ENCODE measurements at places on chromosomes 11 and 22. TPM values are rescaled to one million over a fixed set of nuclear protein-coding genes. Genes with fewer than 3 reads are reported as not detected.

GRCh38 chr22:42548597-42549330 is 5.0 kb upstream of the SERHL2 start:
- ATAC-seq = no peak

- ATAC-seq = no peak
Observed at GRCh38 chr11:112293614-112294013, 33.0 kb upstream of the PLET1 start.

DNA sequence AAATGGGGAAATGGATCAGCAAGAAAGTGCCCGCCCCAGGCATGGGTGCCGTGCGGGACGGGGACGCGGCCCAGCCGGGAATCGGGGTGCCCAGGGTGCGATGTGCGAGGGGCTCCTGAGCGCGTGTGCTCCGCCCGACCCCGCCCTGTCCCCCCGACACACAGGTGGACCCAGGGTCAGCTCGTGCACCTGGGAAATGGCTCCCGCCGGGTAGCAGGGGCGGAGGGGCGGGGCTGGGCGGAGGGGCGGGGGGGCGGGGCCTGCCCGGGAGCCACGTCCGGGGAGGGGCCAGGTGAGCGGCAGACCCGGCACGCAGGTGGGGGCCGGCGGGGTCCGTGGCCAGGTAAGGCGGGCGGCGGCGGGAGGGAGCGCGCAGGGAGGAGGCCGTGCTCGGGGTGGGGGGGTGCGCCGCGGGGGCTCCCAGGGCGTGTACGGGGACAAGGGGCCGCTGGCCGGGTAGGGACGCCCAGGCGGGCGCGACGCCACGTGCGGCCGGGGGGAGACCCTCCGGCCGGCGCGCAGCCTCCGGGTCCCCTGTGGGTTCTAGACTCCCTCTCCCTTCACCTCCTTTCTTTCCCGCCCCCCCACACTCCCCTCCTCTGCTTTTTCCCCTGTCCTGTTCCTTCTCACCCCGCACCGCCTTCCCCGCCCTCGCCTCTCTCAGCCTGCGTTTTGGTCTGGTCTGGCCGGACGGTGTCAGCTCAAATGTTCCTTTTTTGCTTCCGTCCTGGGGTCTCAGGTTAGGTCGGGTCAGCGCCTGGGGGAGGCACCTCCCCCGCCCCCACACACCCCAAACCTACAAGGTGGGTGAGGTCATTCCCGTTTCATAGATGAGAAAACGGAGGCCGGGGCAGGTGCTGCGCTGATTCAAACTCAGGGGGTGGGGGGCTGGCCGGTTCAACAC is at the start of gene ARHGAP8:
Gene ARHGAP8 (plus strand): TSS at position 291 of the 904 bp plus-strand sequence. CDS start 33,953 bp downstream, outside the sequence.
- peak; percentile 67 for ATAC-seq

DNA sequence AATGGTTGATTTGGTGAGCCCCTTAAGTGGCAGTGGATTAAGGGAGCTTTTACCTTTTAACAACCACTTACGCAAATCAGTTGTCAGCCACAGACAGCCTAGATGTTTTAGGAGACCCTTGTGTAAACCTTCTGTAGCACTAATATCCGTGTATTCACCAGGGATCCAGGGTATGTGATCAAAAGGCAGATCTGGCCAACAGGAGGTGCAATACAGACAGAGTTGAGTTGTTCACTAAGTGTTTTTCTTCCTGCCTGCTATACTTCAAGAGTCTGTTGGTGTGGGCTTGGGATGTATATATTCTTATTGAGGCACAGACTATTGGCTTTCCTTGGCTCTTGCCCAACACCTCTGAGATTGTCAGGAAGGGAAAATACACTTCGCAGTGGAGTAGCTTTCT is 175.1 kb downstream of the FAT3 start:
- ATAC-seq = no peak

DNA sequence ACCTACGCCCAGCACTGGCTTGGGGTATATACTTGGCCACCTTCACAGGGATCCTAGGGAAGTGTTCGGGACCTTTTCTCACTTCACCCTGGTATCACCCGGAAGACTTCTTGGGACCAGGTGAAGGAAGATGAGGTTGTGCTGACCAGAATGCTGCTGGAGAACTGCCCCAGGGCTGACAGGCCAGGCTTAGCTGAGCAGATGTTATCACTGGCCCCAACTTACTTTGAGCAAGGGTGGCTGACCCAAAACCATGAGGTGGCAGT is 4.5 kb downstream of the FTH1 start:
- ATAC-seq = no peak

TENM4 gene
- not detected for total RNA-seq

CLDN5 gene
- total RNA-seq = 0.13 TPM

WT1 gene
- total RNA-seq = not detected

OR51E2 gene
- total RNA-seq = not detected

RIMBP3C gene
- 0.06 TPM for total RNA-seq

GP1BB gene
- total RNA-seq = not detected
